ENCODE measurements at places on chromosomes 2 and 18. TPM values are rescaled to one million over a fixed set of nuclear protein-coding genes. Genes with fewer than 3 reads are reported as not detected.

GRCh38 chr2:88868861-88869260 is 177.4 kb downstream of the RPIA start:
- no peak for DNase-seq

GRCh38 chr18:58784601-58785137 is 80.0 kb upstream of the ZNF532 start:
- DNase-seq: peak; percentile 50

- DNase-seq: no peak
Measured at GRCh38 chr2:2095360-2096093, 235.5 kb downstream of the MYT1L start.

The ME2 gene
- 25.4 TPM for polyA plus RNA-seq

GRCh38 chr2:191631754-191632153 is 46.2 kb upstream of the NABP1 start:
- DNase-seq: no peak

- peak; percentile 21 for DNase-seq
Measured at GRCh38 chr2:177254433-177255226, 9.9 kb downstream of the NFE2L2 start.

The UBE2F gene
- 38.7 TPM for polyA plus RNA-seq

DNA sequence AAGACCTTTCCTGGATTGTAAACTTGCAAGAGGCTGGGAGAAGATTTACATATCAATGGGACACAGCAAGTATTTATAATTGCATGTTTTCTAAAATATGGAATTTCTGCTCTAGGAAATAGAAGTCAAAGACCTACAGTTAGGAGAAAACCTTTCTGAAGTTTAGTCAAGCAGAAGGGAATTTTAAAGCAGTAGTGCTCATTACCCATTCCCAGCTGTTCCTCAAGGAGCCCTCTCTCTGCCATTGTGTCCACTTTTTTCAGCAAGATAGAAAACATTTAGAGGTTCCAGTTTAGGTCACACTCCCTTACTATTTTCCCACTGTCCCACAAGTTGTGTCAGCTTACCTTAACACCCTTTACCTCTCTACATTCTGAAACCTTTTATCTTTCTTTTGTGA is 584.0 kb upstream of the CHAC2 start:
- DNase-seq: no peak

The SLC40A1 gene
- polyA plus RNA-seq: 45.7 TPM

- DNase-seq: peak; percentile 29
Measured at GRCh38 chr2:118539290-118539689, 308.2 kb downstream of the EN1 start.

The OSR1 gene
- polyA plus RNA-seq: 24.6 TPM

The HRH4 gene
- polyA plus RNA-seq: not detected

GRCh38 chr2:189144700-189145211 is 34.8 kb downstream of the COL5A2 start:
- DNase-seq: no peak

- DNase-seq: no peak
Measured at GRCh38 chr2:142741764-142742269, 135.6 kb upstream of the KYNU start.

GRCh38 chr18:39958876-39959275 is 1996.2 kb upstream of the PIK3C3 start:
- no peak for DNase-seq

The MC2R gene
- 0.05 TPM for polyA plus RNA-seq

The ACVR1C gene
- 0.12 TPM for polyA plus RNA-seq

GRCh38 chr2:53455094-53455493 is 312.5 kb upstream of the CHAC2 start:
- no peak for DNase-seq

The GCG gene
- polyA plus RNA-seq: 8.4 TPM

DNA sequence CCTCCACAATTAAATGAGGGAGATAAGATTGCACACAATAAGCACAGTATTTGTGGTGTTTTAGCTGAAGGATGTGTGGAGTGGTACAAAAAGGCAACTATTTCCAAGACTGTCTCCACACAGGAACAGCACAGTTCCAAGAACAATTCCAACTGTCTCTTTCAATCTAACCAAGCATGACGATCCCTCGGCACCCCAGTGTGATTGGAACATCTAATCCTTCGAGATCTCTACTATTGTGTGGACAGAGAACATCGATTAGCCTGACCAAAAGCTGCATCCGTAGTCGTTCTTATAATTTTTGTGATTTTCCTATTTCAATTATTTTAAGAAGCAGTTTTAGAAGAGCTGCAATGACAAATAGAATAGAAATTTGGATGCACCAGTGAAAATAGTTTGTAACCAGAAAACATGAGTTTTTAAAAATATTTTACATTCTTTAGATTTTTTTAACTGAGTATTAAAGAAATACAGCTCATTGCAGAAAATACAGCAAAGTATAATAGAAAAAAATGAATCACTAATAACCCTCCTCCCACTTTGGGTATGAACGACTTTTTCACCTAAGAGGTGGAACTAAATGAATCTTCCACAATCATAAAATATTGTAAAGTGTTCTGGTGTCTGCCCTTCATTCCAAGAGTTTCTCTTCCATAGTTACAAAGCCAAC is 76.4 kb upstream of the CABLES1 start:
- no peak for DNase-seq

The PROKR1 gene
- polyA plus RNA-seq: 2.4 TPM

- DNase-seq: peak; percentile 51
Measured at GRCh38 chr2:235614176-235614860, 120.5 kb downstream of the AGAP1 start.

The NGEF gene
- 1.1 TPM for polyA plus RNA-seq

The MEP1B gene
- polyA plus RNA-seq: 0.12 TPM

The SRD5A2 gene
- polyA plus RNA-seq: not detected

DNA sequence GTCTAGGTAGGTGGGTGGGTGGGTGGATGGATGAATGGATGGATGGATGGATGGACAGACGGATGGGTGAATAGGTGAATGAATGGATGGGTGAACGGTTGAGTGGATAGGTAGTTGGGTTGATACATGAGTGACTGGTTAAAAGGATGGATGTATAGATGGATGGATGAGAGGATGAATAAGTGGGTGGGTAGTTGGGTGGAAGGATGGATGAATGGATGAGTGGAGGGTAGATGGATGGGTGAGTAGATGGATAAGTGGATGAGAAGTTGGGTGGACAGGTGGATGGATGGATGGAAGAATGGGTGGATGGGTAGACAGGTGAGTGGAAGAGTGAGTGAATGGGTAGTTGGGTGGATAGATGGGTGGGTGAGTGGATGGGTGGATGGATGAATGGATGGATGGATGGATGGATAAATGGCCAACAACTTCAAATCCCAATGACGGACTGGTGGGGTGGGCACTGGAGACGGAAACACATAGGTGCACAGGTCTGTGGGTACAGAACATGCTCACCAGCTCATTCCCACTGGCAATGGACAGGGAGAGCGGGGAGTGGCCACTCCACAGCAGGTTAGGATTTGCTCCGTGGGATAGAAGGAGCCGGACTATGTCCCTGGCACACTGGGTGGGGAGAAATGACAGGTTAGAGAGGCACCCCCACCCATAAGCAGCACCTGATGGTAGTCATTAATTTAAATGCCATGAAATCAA is 48.8 kb downstream of the ANKMY1 start:
- no peak for DNase-seq

Measured in muscle of leg (tissue), 16 donors.